H1 (cell line): ENCODE measurements at places on chromosomes 2 and 18. TPM values are rescaled to one million over a fixed set of nuclear protein-coding genes. Genes with fewer than 3 reads are reported as not detected.

TTL gene
- 53.5 and 57.1 TPM in 2 replicates for total RNA-seq

MYL12A gene
- 238 and 247 TPM in 2 replicates for total RNA-seq

GRCh38 chr18:49305688-49306336 is 154.6 kb downstream of the DYM start:
- H3K27ac ChIP-seq: no peak overlapping the region
- H3K27me3 ChIP-seq: no peaks in the 10 kb centered on the region
- H3K4me1 ChIP-seq: no peaks in the 10 kb centered on the region
- H3K4me3 ChIP-seq: no peak overlapping the region
- H3K36me3 ChIP-seq: no peaks in the 10 kb centered on the region

DNA sequence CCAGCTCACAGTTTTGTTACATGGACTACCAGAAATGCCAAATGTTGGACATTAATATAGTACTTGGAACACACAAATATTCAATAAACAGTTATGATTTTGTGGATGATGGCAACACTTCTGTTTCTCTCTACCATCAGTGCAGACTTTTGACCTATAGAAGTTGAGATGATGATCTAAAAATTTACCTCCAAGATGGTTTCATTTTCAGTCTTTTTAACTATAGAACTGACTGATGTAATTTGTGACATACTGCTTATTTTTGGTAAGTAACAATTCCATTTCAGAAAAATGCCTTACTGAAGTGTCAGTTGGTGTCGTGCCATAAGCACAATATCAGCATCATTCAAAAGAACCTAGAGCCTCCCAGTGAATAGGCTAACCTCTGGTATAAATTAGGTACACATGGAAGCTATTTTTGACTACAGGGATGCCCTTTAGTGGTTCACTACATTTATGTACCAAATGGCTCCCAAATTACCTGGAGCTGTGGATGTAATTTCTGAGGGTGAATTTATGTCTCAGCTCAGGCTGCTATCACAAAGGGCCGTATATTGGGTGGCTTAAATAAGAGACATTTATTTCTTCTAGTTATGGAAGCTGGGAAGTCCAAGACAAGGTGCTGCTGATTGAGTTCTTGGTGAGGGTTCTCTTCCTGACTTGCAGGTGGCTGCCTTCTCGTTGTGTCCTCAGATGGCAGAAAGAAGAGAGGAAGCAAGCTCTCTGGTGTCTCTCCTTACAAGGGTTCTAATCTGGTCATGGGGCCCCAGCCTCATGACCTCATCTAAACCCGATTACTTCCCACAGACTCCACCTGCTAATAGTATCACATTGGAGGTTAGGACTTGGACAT is 66.5 kb downstream of the ALPK2 start:
- no peaks in the 10 kb centered on the region for H3K4me1 ChIP-seq
- 0 out of 2 replicates have a peak, but pooled peaks cover under 1% of the 10 kb centered on the region for H3K27me3 ChIP-seq
- no peak overlapping the region for H3K4me3 ChIP-seq

- H3K36me3 ChIP-seq: no peaks in the 10 kb centered on the region; the same call in 1 of the 2 replicates
- H3K4me1 ChIP-seq: no peaks in the 10 kb centered on the region
- no peak for DNase-seq
Measured at GRCh38 chr2:48838029-48838428, 82.5 kb upstream of the LHCGR start.

- no peaks in the 10 kb centered on the region for H3K36me3 ChIP-seq
- DNase-seq: no peak
- H3K4me3 ChIP-seq: no peak overlapping the region
- no peak overlapping the region for H3K27ac ChIP-seq
- no peaks in the 10 kb centered on the region for H3K27me3 ChIP-seq
Measured at GRCh38 chr2:107621186-107622165, 205.2 kb upstream of the RGPD4 start.
